ENCODE measurements at places on chromosomes 4 and X.

GRCh38 chrX:120742946-120743665 is 113.3 kb upstream of the C1GALT1C1 start:
- no peak for DNase-seq

GRCh38 chr4:91958596-91958995 is 345.2 kb upstream of the GRID2 start:
- DNase-seq: peak; percentile 1

DNA sequence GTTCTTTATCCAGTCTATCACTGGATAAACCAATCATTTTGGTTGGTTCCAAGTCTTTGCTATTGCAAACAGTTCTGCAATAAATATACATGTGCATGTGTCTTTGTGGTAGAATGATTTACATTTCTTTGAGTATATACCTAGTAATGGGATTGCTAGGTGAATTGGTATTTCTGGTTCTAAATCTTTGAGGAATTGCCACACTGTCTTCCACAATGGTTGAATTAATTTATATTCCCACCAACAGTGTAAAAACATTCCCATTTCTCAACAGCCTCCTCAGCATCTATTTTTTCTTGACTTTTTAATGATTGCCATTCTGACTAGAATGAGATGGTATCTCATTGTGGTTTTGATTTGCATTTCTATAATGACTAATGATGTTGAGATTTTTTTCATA is 791.7 kb upstream of the AGA start:
- DNase-seq: no peak

GRCh38 chrX:31808357-31808756 is 736.5 kb upstream of the FTHL17 start:
- no peak for DNase-seq

- no peak for DNase-seq
Measured at GRCh38 chr4:141037446-141037845, 95.8 kb downstream of the RNF150 start.

DNA sequence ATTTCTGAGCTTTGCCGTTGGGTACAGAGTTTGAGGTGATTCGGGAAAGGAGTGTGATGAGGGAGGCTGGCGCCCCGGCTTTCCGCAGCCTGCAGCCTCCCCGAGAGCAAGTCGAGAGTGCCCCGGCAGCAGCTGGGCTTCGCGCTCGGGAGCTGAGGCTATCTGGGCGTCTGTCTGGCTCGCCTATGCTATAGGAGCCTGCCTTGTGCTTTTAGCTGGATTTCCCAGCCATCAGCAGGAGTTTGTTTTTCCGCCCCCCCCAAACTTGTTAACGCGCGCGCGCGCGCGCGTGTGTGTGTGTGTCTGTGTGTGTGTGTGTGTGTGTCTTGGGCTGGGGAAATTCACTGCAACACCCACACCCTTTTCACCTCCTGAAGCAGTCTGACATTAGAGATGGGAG is 765 bp upstream of the DGKK start:
- no peak for DNase-seq

GRCh38 chr4:184612074-184612473 is 37.2 kb downstream of the CASP3 start:
- DNase-seq: no peak

DNA sequence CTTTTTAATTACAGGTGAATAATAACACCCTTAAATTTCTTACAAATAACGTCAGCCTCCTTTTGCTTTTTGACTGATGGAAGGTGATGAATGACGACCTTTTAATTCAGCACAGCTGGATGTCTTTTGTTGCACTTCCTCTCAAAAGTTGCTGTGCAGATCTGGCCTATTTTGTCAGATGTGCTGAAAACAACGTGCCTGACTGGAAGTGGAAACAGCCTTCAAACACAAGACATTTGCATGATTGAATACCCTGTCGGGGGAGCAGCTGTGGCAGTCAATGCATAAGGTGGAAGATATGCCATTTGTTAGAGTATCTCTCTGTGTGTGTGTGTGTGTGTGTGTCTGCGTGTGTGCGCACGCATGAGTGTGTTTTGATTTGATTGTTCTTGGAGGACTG is 579.7 kb downstream of the SPRY1 start:
- no peak for DNase-seq

DNA sequence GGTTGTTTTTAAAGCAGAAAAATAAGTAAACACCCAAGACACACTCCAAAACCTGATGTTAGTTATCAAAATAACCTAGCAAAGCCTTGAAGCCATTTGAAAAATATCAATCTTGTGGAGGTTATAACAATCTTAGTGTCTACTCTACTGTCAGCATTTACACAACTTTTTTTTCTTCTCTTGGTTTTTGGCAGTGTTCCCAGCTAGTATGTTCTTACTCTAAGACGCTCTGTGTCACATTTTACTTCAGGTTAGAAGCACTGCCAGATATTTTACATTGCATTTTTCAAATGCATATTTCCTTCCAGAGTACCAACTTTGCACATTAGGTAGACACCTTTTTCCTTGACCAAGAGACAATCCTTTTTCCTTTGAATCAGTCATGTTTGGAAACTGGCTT is 114.0 kb upstream of the INPP4B start:
- DNase-seq: no peak

DNA sequence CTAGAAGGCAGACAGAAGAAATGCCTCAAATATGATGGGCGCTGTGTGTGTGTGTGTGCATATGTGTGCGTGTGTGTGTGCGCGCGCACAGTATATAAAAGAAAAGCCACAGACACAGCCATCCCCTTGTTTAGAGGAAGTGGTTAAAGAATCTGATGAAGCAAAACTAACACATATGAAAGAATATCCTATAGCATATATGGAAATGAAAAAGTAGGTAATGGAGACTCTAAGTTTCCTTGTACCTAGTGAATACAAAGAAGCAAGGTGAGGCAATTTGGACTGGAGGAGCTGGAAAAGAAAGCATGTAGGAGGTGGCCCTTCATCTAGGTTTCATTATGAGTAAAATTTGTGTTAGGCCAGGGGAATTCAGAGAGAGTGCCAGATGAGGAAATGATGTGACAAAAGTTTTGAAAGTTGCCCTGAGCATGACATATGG is 58.6 kb upstream of the MCF2 start:
- no peak for DNase-seq

DNA sequence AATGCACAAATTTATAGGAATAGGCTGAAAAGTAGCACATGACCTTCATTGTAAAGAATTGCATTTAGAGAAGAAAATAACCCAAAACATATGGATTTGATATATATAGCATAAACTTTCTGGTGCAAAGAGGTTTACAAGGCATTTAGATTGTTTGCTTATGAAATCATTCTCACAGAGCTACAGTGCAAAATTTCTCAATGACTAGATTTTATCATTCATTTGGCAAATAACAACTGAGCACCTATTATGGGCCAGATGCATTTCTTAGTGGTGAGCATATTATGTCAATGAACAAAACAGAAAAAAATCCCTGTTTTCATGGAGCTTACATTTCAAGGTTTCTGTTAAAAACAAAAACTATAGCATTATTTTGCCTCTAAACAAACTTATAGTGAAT is 34.1 kb upstream of the TNIP3 start:
- no peak for DNase-seq

- DNase-seq: no peak
Measured at GRCh38 chrX:85851418-85851817, 195.9 kb downstream of the CHM start.

GRCh38 chr4:9923195-9923812 is 98.0 kb downstream of the SLC2A9 start:
- DNase-seq: no peak

DNA sequence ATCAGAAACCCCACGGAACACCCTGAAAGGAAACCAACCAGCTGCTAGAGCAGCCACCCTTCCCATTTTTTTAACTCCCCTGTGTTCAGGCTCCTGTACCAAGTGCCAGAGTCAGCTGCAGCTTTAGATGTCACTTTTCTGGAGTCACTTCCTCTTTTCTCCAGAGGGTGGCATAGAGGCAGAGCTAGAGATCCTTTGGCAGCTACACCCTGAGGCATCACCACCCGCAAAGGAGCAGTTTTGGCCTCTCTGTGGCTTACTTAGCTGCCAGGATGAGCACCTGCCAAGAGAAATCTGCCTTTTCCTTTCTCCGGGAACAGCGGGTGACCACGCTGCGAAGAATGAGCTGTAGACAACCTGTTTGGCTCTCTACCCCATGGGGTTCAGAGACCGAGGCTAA is 58.0 kb upstream of the CHRDL1 start:
- DNase-seq: peak; percentile 27

- DNase-seq: no peak
Measured at GRCh38 chr4:36196145-36196913, 48.0 kb downstream of the ARAP2 start.

GRCh38 chr4:112167794-112168193 is 22.5 kb downstream of the FAM241A start:
- no peak for DNase-seq

- no peak for DNase-seq
Measured at GRCh38 chrX:134161162-134161561, 75.8 kb upstream of the CCDC160 start.

DNA sequence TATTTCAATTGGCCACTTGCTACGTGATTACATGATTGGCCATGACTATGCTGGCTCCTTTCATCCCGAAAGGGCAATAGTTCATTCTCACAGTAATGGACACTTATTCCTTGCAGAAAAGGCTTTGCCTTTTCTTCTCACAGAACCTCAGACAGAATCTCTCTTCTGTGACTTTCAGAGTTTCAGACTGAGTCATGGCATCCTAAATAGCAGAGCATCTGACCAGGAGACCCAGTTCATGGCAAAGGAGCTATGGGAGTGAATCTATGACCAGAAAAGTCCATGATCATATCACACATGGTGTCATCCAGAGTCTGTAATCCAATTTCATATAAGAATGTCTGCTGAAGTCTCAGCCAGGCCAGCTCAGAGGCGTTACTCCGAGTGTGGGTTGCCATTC is 263.3 kb upstream of the CLNK start:
- DNase-seq: no peak

DNA sequence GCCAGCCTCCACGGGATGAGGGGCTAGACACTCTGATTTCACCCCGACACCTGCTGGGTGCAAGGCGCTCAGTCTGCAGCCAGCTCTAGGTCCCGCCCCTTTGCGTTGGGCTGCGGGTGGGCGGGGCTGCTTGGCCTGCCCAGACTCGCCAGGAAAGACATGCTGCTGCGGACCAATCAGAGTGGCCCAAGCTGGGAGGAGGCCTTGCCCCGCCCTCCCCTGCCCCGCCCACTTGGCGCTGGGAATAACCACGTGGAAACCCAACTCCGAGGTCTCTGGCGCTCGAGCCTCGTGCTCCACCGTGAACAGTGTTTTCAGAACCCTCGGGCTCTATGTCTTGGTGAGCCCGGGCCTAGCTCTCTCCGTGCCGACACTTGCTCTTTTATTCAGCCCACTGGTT is 5.3 kb upstream of the VMA21 start:
- no peak for DNase-seq

- no peak for DNase-seq
Measured at GRCh38 chrX:22577181-22577580, 304.5 kb downstream of the CBLL2 start.

GRCh38 chrX:33457102-33457501 is 245.8 kb upstream of the DMD start:
- no peak for DNase-seq

DNA sequence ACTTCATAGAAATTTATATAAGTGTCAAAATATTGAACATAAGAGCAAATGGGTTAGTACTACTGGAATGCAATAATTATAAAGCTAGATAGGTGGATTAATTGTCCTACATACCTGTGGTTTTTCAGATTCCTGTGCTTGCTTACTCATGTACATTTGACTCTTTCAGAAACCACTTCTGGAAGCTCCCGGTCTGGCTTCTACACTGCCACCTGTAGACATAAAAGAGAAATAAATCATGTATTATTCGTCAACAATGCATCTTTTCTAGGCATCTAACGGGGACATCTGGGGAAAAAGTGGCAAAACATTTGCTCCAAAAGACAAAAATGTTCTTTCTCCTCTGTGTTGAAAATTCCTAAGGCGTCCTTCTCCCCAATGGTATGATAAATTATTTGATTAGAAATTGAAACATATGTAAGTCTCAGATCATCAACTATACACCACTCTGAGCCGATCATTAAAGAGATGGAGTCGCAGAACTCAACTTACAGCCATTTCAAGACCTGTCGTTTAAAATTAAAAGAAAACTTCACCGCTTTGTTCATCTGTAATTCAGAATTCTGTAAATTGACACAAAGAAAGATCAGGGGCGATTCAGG is 648.7 kb upstream of the DIPK2B start:
- DNase-seq: no peak

DNA sequence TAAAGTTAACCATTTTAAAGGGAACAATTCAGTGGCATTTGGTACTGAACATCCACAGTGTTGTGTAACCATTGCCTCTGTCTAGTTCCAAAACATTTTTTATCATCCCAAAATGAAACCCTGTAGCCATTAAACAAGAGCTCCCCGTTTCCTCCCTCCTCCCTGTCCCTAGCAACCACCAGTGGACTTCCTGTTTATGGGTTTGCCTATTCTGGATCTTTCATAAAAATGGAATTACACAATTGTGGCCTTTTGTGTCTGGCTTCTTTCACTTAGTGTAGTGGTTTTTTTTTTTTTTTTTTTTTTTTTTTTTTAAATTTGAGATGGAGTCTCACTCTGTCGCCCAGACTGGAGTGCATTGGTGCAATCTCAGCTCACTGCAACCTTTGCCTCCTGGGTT is 11.6 kb downstream of the RBMX2 start:
- DNase-seq: no peak

DNA sequence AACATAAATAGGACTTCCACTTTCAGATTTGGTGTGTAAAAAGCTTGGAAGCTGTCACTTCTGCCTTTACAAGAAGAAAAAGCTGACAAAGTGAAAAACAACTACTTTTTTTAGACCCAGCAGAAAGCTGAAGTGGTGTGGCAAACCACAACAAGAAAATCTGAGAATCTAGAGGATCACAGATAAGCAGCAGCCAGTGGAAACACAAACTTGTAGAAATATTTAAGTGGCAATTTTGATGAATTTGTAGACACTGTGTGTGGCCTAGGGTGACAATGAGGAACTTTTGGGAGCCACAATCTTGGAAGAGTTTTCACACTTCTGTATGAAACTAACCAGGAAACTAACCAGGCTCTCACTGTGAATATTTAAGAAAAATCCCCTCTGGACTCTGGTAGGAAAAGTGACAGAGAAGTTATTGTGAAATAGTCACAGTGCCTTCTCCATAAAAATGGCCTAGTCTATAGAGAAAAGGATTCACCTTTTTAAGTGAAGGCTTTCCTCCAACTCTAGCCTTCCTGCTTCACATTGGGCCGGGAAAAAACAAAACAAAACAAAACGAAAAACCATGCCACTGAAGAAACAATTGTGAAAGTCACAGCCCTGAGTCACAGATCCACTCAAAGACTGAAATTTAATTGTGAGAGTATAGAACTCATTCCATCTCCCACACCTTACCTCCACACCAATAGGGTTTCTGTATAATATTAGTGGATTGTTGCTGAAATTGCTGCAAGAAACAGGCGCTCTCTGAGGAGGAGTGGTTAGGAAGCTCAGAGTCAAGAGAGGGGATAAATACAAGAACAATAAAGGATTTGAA is 26.7 kb upstream of the GUCY1A1 start:
- no peak for DNase-seq

- no peak for DNase-seq
Measured at GRCh38 chr4:167544391-167544790, 310.1 kb upstream of the SPOCK3 start.

All from hippocampal formation (tissue), 2 donors.